ENCODE measurements at places on chromosomes 2 and 18. TPM values are rescaled to one million over a fixed set of nuclear protein-coding genes. Genes with fewer than 3 reads are reported as not detected.

Gene INPP5D
- total RNA-seq: 40.5 TPM

- peak overlapping the region; percentile 75 for H3K27ac ChIP-seq
- DNase-seq: no peak
- no peaks in the 10 kb centered on the region for H3K27me3 ChIP-seq
- H3K4me1 ChIP-seq: no peaks in the 10 kb centered on the region
Measured at GRCh38 chr2:102509749-102510148, 36.7 kb downstream of the SLC9A4 start.

GRCh38 chr2:134031539-134031938, 222.3 kb upstream of the MGAT5 start:
- no peak overlapping the region for H3K27ac ChIP-seq
- no peaks in the 10 kb centered on the region for H3K4me1 ChIP-seq
- no peaks in the 10 kb centered on the region for H3K36me3 ChIP-seq

- peak overlapping the region; percentile 99 for H3K27ac ChIP-seq
- peak; percentile 82 for DNase-seq
- peaks cover 18% of the 10 kb centered on the region for H3K4me1 ChIP-seq
- H3K27me3 ChIP-seq: no peaks in the 10 kb centered on the region
- peak overlapping the region; percentile 43 for H3K4me3 ChIP-seq
Measured at GRCh38 chr2:201257956-201258665, 2.2 kb upstream of the CASP8 start.

DNA sequence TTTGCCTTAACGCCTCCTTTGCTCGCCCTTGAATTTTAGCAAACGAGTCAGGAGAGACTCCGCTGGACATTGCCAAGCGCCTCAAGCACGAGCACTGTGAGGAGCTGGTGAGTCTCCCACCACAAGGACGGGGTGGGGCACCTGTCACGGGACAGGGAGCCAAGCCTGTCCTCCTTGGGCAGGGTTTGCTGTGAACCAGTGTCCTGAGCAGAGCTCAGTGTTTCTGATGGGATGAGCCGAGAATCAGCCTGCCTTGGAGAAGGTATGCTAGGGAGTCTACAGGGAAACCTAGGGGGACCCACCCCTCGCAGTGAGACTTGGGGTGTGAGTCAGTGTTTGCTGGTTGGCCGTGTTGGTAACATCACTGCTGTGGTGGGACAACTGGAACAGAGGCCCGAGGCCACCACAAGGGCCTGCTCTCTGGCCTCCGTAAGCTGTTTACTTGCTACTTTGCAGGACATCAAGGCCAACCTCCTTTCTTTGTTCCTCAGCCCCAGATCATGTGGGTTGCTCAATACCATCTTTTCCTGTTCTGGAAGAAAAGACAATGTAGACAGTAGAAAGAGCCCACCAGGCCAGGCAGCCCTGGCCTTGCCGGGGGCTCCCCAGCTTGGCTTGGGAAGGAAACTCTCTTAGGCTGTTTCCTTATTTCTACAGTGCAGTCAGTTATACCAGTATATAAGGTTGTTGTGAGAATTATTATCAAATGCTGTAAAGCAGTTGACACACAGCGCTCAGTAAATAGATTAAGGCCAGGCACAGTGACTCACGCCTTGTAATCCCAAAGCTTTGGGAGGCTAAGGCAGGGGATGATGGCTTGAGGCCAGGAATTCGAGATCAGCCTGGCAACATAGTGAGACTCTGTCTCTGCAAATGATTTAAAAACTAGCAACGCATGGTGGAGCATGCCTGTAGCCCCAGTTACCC, 42.4 kb downstream of the ITGB1BP1 start:
- no peak for DNase-seq
- peaks cover 14% of the 10 kb centered on the region for H3K36me3 ChIP-seq
- no peaks in the 10 kb centered on the region for H3K4me1 ChIP-seq
- no peak overlapping the region for H3K4me3 ChIP-seq
- no peaks in the 10 kb centered on the region for H3K27me3 ChIP-seq

GRCh38 chr2:84732897-84733778, 147.7 kb downstream of the TRABD2A start:
- DNase-seq: no peak

GRCh38 chr2:236872981-236873380, 212.7 kb upstream of the COPS8 start:
- DNase-seq: no peak
- H3K4me3 ChIP-seq: no peak overlapping the region
- H3K27me3 ChIP-seq: peaks cover 3% of the 10 kb centered on the region
- peak overlapping the region; percentile 96 for H3K27ac ChIP-seq
- no peaks in the 10 kb centered on the region for H3K4me1 ChIP-seq

GRCh38 chr2:196902828-196903227, 23.7 kb downstream of the PGAP1 start:
- no peak overlapping the region for H3K4me3 ChIP-seq
- no peak overlapping the region for H3K27ac ChIP-seq
- no peaks in the 10 kb centered on the region for H3K27me3 ChIP-seq
- H3K36me3 ChIP-seq: no peaks in the 10 kb centered on the region
- DNase-seq: no peak
- no peaks in the 10 kb centered on the region for H3K4me1 ChIP-seq

DNA sequence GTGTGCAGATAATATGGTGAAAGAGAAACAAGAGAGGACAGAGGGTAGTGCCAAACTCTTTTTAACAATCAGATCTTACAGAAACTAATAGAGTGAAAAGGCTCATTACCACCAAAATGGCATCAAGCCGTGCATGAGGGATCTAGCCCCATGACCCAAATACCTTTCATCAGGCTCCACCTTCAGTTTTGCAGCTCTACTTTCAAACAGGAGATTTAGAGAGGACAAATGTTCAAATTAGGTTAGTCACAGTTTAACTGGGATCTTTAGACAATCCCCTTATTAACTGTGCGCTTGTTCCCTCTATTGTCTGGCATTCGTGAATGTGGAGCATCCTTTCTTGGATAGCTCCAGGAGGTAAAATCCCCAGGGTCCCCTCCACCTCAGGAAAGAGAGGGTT, 1209.3 kb upstream of the CHAC2 start:
- no peaks in the 10 kb centered on the region for H3K27me3 ChIP-seq
- H3K36me3 ChIP-seq: no peaks in the 10 kb centered on the region
- H3K27ac ChIP-seq: no peak overlapping the region

- H3K4me1 ChIP-seq: no peaks in the 10 kb centered on the region
- H3K27ac ChIP-seq: no peak within 1 kb of the TSS
- H3K36me3 ChIP-seq: no peaks in the 10 kb centered on the region
Measured at GRCh38 chr2:206642075-206643025, at the start of gene FAM237A. Gene FAM237A, plus strand, starts transcription at chr2:206642487. Its CDS starts 1,750 bp downstream, at chr2:206644237.

GRCh38 chr2:37600735-37601134, 70.7 kb downstream of the CDC42EP3 start:
- no peaks in the 10 kb centered on the region for H3K36me3 ChIP-seq
- H3K4me1 ChIP-seq: no peaks in the 10 kb centered on the region
- H3K27me3 ChIP-seq: no peaks in the 10 kb centered on the region

DNA sequence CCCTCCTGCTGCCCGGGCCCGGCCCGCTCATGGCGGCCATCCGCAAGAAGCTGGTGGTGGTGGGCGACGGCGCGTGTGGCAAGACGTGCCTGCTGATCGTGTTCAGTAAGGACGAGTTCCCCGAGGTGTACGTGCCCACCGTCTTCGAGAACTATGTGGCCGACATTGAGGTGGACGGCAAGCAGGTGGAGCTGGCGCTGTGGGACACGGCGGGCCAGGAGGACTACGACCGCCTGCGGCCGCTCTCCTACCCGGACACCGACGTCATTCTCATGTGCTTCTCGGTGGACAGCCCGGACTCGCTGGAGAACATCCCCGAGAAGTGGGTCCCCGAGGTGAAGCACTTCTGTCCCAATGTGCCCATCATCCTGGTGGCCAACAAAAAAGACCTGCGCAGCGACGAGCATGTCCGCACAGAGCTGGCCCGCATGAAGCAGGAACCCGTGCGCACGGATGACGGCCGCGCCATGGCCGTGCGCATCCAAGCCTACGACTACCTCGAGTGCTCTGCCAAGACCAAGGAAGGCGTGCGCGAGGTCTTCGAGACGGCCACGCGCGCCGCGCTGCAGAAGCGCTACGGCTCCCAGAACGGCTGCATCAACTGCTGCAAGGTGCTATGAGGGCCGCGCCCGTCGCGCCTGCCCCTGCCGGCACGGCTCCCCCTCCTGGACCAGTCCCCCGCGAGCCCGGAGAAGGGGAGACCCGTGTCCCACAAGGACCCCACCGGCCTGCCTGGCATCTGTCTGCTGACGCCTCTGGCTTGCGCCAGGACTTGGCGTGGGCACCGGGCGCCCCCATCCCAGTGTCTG, 767 bp downstream of the RHOB start:
- peak overlapping the region; percentile 87 for H3K4me3 ChIP-seq
- H3K27ac ChIP-seq: peak overlapping the region; percentile 99
- peaks cover 7% of the 10 kb centered on the region for H3K36me3 ChIP-seq

Gene CPLX4
- not detected for total RNA-seq

Gene FEV
- total RNA-seq: not detected

Gene TUBA4B
- total RNA-seq: 3.0 TPM

- H3K4me1 ChIP-seq: no peaks in the 10 kb centered on the region
- H3K27ac ChIP-seq: no peak overlapping the region
- no peaks in the 10 kb centered on the region for H3K27me3 ChIP-seq
- H3K36me3 ChIP-seq: no peaks in the 10 kb centered on the region
- no peak overlapping the region for H3K4me3 ChIP-seq
Measured at GRCh38 chr2:25116956-25117355, 51.4 kb downstream of the POMC start.

DNA sequence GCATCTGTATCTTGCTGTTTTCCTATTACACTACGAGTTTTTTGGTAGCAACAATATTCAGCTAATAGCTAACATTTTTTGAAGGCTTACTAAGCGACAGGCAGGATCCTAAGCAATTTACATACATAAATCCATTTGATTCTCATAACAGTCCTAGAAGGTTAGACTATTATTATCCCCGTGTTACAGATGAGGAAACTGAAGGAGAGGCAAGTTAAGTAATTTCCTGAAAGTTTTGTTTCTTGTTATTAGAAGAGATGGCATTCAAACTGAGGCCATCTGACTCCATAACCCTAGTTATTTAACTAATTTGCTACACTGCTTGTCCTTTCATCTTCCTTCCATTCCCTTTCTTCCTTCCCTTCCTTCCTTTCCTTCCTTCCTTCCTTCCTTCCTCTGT, 68.2 kb downstream of the PDE1A start:
- no peak overlapping the region for H3K27ac ChIP-seq
- H3K27me3 ChIP-seq: no peaks in the 10 kb centered on the region
- no peak overlapping the region for H3K4me3 ChIP-seq
- no peaks in the 10 kb centered on the region for H3K4me1 ChIP-seq
- H3K36me3 ChIP-seq: no peaks in the 10 kb centered on the region

Gene HNMT
- 61.9 TPM for total RNA-seq

GRCh38 chr2:25159949-25160348, 8.4 kb downstream of the POMC start:
- H3K36me3 ChIP-seq: no peaks in the 10 kb centered on the region

- no peak for DNase-seq
- no peaks in the 10 kb centered on the region for H3K36me3 ChIP-seq
Measured at GRCh38 chr2:237739101-237739500, 59.5 kb upstream of the RBM44 start.

DNA sequence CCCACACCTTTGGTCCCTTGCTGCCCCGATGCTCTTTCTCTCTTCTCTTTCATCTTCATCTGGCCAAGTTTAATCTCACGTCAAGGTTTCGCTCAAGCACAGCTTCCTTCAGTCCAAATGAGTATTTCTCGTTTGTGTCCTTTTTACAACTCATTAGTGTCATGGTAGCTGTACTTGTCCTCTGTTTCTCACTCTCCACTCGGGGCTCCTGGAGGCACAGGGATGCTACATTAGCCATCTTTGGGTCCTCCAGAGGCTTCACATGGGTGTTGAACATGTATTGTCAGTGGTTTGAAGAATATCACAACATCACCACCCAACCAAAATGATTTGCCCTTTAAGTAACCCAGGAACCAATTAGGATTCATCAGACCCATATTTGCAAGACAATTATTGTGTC, 30.4 kb downstream of the MYCN start:
- no peak overlapping the region for H3K4me3 ChIP-seq
- peaks cover 12% of the 10 kb centered on the region for H3K27me3 ChIP-seq
- H3K36me3 ChIP-seq: no peaks in the 10 kb centered on the region
- no peaks in the 10 kb centered on the region for H3K4me1 ChIP-seq
- DNase-seq: no peak

DNA sequence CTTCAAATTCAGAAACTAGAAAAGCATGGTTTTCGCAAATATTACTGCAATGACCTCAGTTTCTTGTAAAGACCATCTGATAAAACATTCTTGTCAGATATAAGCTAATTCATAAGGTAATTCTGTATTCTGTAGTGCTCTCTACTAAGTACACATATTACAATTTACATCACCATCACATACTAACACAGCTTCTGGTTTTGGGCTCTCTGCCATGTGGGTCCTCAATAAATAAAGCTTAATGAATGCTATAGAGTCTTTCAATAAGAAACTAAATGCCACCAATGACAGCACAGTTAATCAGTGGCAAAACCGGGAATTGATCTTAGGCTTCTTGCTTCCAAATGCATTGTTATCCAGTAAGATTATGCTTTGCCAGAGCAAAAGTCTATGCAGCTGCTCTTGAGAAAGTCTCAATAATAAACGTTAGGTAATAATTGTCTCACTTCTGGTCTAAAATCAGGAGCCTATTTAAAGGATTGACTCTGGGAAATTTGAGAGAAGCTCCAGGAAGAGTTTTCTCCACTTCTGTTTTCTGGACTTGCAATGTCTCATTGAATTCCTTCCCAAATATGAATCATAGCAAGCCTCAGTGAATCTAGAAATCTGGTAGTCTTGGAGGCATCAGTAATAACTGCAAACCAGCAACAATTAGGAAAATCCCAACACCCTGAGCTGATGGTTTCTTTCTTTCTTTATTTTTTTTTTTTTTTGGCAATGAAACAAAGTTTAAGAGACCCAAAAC, 67.9 kb upstream of the RAPGEF4 start:
- no peak for DNase-seq
- no peak overlapping the region for H3K27ac ChIP-seq
- H3K4me3 ChIP-seq: no peak overlapping the region
- no peaks in the 10 kb centered on the region for H3K4me1 ChIP-seq
- no peaks in the 10 kb centered on the region for H3K36me3 ChIP-seq

Gene UCN
- 1.5 TPM for total RNA-seq

DNA sequence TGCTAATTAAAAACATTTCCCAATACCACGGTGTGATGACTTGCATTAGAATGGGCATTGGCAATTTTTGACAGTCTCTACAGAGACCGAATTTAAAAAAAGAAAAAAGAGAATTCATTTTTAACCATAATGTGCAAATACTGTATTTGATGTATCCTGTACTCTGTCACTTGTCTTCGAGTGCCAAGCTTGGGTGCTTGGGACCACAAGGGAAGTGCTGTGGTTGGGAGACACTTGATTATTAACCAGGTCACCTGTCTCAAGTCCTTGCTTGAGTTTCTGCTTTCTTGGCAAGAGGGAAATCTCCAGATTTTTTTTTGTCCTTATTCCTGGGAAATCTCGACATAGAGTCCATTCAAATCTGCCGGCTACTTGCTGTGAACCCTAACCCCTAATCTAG, 209.0 kb downstream of the MC4R start:
- H3K27me3 ChIP-seq: no peaks in the 10 kb centered on the region
- H3K36me3 ChIP-seq: no peaks in the 10 kb centered on the region
- no peak overlapping the region for H3K4me3 ChIP-seq
- H3K27ac ChIP-seq: no peak overlapping the region
- no peak for DNase-seq
- no peaks in the 10 kb centered on the region for H3K4me1 ChIP-seq

Gene SMAD7
- 43.3 TPM for total RNA-seq

Gene MATN3
- 9.1 TPM for total RNA-seq

All from left lung (tissue), 14 donors.